Brain microvascular endothelial cell (primary cell): ENCODE measurements at places on chromosomes 12 and 14.
A peak's percentile ranks its signal among the peaks of the same experiment; 100 is the strongest.

DNA sequence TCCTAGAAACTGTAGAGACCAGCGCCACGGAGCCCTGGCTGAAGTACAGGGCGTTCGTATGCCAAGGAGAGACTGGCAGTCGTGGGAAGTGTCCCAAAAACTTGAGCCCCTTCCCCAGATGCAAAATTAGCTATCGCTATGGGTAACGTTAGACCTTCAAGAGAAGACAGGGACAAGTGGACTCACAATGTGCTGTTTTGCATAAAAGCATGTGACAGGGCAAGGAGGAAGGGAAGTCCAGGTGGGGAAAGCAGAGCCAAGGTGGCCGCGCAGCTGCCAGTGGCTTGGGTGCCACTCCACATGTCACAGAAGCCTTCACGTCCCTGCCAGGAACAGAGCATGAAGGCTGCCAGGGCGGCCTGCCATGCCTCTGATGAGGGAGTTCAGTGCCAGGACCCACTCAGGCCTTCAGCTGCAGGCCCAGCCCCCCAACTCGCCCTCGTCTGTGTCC lies 61.2 kb upstream of the DYNC1H1 start:
- no peak for DNase-seq

- DNase-seq = no peak
These were observed 67.9 kb upstream of the BEGAIN start for GRCh38 chr14:100654814-100655740.

- DNase-seq = peak; percentile 97
These were observed 122.7 kb downstream of the SLC38A6 start for GRCh38 chr14:61103541-61104339.

- no peak for DNase-seq
These were observed 36.9 kb downstream of the ZFC3H1 start for GRCh38 chr12:71626768-71627167.

DNA sequence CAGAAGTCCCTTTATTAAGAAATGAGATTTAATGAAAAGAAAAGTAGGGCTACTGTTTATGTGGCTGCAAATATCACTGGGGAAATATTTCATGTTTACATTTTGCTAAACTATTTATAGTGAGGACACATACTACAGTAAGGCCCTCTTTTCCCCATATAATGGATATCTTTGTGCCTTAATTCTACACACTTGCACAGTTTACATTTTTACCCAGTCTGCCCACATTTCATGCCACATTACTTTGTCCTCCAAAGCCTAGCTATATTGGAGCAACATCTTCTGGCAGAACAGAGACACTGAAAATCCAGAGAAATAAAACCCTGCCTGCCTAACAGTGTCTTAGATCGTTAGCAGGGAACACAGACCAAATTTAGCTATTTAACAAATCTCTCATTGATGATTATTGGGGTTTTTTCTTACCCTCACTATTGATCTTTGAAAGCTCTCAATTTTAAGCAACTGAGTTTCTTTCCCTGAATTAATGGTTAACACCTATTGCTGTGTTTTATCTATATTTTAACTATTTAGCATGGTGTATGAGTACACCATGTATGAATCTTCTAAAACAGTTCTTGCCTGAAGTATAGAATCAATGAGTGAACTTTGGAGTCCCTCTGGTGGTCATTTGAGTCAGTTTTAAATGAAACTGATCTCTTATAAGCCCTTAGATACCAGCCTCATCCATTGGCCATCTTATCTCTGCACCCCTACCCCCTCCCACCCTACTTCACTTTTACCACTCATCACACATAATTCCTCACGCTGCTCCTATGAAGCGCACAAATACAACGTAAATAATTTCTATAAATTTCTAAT lies 170.2 kb downstream of the BCAT1 start:
- DNase-seq = peak; percentile 42

DNA sequence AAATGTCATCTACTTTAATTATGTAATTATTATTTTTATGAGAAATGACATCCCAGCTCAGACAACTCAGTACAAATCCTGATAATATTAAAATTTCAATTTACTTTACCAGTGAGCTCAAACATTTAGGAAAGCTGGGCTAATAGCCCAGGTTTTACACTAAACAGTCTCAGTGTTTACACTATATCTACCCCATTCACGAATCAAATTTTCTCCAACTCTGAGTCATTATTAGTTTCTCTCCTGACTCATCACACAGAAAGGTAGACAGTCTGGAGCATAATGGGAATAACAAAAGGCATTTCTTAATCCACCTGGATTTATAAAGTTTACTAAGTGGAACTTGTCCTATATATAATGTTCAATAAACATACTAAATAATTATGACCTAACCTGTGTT lies 5.7 kb downstream of the PAWR start:
- no peak for DNase-seq

DNA sequence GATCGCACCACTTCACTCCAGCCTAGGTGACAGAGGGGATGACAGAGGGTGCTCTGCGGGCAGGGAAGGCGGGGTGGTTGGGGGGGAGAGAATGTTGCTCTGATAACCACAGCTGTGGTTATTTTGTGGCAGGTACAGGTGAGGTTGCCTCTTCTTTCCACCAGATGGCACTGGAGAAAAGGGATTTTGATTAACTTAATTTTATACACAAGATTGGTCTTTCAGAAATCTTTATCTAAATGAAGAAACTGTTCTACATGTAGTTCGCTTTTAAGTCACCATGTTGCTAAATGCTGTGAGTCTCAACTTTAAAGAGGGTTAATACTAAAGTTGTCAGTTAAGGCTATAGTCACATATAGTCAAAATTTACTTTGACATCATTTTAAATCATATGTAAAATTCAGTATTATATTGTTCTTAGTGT lies 25.7 kb downstream of the FGF23 start:
- DNase-seq = no peak

DNA sequence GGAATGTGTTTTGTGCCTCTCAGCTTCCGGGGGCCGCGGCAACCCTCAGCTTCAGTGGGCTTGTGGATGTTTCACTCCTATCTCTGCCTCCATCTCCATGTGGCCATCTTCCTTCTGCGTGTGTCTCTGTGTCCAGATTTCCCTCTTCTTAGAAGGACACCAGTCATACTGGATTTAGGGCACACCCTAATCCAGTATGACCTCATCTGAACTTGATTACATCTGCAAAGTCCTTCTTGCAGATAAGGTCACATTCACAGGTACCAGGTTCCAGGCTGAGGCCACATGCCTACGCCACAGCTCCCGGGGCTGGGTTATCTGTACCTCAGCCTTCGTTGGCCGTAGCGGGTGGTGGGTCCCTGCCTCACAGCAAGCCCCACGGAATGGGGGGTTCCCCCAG lies 68.9 kb downstream of the ZNF664 start:
- DNase-seq = no peak

GRCh38 chr12:119840582-119840981 lies 36.5 kb downstream of the CIT start:
- DNase-seq = no peak

DNA sequence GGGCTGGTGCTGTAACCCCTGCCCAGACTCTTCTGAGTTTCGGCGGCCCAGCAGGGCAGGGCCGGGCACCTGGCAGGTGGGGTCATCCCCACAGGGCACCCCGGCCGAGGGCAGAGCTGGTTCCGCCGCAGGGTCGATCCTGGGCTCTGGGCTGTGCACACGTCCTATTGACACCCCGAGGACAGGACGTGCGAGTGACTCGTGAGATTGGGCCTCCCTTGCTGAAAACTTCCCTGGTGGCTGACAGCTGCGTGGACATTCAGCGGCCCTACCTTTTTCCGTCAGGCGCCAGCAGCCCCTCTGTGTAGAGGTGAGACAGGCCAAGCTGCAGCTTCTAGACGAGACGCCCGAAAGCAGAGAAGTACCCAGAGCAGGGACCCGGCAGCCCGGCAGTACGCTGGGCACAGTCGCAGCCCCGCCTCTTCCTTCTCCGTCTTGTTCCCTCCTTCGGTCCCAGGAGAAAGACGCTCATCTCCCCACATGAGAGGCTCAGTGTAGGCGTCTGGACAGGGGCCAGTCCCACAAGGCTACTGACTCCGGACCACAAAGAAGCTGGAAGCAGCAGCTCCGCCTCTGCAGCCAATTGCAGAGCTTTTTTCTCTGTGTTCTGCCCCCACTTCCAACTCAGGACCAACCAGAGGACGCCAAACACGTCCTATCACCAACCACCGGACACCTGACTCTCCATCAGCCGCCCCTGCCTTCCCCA lies at the start of gene LRCOL1:
LRCOL1 (minus strand) TSS at position 532 of the 709 bp plus-strand sequence. CDS start 4,331 bp downstream, outside the sequence.
- DNase-seq = peak; percentile 90

- DNase-seq = no peak
These were observed 176.8 kb upstream of the FOXG1 start for GRCh38 chr14:28589792-28590191.

DNA sequence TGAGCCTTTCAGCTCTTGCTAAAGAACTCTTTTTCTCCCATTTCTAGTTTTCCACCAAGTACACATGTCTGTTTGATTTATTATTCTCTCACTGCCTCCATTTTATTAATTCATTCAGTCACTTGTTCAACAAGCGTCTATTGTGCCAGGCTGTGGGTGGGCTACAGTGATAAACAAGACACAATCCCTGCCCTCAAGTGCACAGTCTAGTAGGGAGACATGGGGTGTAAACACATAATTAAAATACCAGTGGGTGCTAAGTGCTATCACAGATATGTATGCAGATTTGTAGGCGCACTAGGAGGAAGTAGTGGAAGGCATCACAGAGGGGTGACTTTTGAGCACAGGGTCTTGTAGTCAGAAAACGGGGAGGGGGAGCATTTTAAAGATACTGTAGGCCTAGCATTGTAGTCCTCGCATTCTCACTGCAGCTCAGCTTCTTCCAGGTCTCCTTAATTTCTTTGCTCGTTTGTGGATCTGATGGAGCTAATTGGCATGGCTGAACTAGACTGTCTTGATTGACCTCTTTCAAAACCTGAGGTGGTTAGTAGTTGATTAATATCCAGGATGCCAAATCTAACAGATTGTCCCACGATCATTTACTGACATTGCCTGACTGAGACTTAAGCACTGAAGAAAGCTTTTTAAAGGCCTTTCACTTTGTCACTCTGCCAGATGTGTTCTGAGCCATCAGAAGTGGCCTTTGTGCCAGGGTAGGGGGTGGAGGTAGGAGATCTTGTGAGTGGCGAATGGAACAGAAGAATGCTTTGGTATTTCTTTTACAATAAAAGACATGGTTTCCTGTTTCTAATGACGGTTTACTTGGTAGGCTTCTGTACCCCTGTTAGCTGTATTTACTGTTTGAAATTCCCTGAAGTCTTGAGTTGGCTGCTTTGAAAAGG lies 116.9 kb downstream of the DIP2B start:
- DNase-seq = no peak

DNA sequence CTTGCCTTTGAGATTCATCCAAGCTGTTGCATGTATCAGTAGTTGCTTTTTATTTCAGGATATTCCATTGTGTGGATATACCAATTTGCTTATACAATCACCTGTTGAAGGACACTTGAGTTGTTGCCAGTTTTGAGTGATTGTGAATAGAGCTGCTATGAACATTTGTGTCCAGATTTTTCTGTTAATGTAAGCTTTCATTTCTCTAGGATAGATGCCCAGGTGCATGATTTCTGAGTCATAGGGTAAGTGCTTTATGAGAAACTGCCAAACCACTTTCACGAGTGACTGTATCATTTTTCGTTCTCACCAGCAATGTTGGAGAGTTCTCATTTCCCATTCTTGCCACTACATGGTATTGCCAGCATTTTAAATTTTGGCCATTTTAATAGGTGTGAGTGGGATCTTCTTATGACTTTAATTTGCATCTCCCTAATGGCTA lies 434.6 kb upstream of the RGS6 start:
- DNase-seq = peak; percentile 16

GRCh38 chr12:2215709-2216560 lies 163.1 kb downstream of the CACNA1C start:
- no peak for DNase-seq

GRCh38 chr12:86724716-86725115 lies 468.5 kb upstream of the MGAT4C start:
- peak; percentile 53 for DNase-seq

- no peak for DNase-seq
These were observed 11.1 kb downstream of the ADCY6 start for GRCh38 chr12:48777501-48778400.

DNA sequence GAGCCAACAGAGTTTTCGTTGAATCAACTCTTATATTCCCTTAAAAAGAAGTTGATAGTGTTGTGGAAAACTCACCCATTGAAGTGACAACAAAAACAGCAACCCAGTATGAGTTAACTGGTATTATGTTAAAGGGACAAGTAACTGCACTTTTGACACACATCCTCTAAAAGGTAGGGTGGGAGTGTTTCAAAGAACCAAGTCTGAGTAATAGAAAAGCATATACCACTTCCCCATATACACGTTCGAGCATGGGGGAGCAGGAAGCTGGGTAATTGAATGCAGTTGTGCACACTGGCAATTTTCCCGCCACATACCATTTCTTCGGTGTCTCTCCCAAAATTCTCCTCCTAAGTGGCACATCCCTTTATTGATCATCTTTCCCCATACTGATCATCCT lies 31.5 kb downstream of the IFNG-AS1 start:
- DNase-seq = no peak

DNA sequence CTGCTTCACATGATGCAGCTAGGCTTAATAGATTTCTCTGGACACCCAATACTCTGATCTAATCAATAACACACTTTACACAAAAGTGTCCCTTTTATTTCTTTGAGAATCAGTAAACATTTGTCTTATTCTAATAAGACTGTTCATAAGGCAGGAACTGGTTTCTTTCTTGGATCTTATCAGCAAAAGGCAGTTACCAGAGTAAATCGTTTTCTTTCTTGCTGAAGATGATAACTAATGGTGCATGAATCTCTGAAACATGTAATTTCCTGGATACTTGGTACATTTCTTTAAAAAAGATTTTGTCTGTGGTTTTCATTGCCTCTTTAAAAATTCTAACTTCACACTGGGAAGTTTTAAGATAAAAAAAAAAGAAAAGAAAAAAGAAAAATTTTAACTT lies 39.6 kb downstream of the WIF1 start:
- DNase-seq = no peak

GRCh38 chr12:89062996-89063395 lies 289.3 kb downstream of the DUSP6 start:
- DNase-seq = no peak

GRCh38 chr12:101230547-101230946 lies 20.5 kb upstream of the SLC5A8 start:
- DNase-seq = peak; percentile 11

- DNase-seq = no peak
These were observed 112.7 kb downstream of the SLC16A7 start for GRCh38 chr12:59708484-59708883.
